Naive thymus-derived CD4-positive, alpha-beta T cell (primary cell): ENCODE measurements at places on chromosomes 6 and 20. TPM values are rescaled to one million over a fixed set of nuclear protein-coding genes. Genes with fewer than 3 reads are reported as not detected.
A peak's percentile ranks its signal among the peaks of the same experiment; 100 is the strongest.

- H3K27me3 ChIP-seq: no peaks in the 10 kb centered on the region
- DNase-seq: no peak
- no peak overlapping the region for H3K27ac ChIP-seq
- no peaks in the 10 kb centered on the region for H3K4me1 ChIP-seq
These were observed 237.3 kb upstream of the CNR1 start for GRCh38 chr6:88403486-88403885.

GRCh38 chr6:125310994-125311649 is 9.4 kb upstream of the HDDC2 start:
- H3K4me3 ChIP-seq: no peak overlapping the region
- no peak overlapping the region for H3K27ac ChIP-seq
- H3K27me3 ChIP-seq: no peaks in the 10 kb centered on the region
- H3K36me3 ChIP-seq: no peaks in the 10 kb centered on the region
- DNase-seq: peak; percentile 49

GRCh38 chr6:105220186-105220585 is 40.4 kb upstream of the POPDC3 start:
- no peaks in the 10 kb centered on the region for H3K36me3 ChIP-seq
- no peak for DNase-seq
- no peaks in the 10 kb centered on the region for H3K4me1 ChIP-seq
- H3K27me3 ChIP-seq: no peaks in the 10 kb centered on the region
- no peak overlapping the region for H3K4me3 ChIP-seq

DNA sequence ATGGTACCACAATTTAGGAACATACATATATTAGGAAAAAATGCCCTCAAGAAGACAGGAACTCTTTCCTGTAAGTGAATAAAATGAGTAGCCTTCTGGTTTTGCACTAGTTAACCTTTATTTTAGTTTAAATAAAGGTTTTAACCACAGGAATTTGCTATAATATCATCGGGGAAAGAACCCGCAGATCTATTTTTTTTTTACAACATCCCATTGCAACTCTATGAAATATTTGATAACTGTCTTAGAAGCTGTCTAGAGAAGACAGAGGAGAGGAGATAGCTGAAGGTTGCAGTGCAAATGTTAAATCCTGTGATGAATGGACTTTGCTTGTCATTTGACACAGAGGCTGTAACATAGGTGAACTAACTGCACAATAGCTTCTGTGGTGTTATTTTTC is 69.5 kb downstream of the TINAG start:
- no peak for DNase-seq
- H3K27ac ChIP-seq: no peak overlapping the region
- no peak overlapping the region for H3K4me3 ChIP-seq

DNA sequence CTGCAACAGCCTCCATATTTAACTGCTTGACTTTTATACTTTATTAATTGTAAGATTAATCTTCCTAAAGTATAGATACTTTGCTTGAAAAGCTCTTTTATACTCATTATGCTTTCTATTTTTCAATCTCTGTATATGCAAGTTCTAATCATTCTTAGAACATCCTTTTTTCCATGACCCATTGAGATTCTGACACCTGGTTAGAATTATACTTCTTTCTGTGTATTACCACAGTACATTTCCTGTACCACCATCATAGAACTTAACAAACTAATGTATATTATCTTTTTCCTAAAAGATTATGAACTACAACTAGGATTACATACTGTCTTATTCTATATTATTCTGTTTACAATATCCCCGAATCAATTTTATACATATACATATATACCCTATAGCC is 13.5 kb downstream of the SERINC1 start:
- H3K27ac ChIP-seq: peak overlapping the region; percentile 25
- H3K36me3 ChIP-seq: peaks cover 17% of the 10 kb centered on the region
- no peak for DNase-seq
- H3K4me1 ChIP-seq: peaks cover 46% of the 10 kb centered on the region
- no peaks in the 10 kb centered on the region for H3K27me3 ChIP-seq

- H3K4me1 ChIP-seq: no peaks in the 10 kb centered on the region
- H3K4me3 ChIP-seq: no peak overlapping the region
These were observed 192.2 kb upstream of the MARCKS start for GRCh38 chr6:113664909-113665308.

DNA sequence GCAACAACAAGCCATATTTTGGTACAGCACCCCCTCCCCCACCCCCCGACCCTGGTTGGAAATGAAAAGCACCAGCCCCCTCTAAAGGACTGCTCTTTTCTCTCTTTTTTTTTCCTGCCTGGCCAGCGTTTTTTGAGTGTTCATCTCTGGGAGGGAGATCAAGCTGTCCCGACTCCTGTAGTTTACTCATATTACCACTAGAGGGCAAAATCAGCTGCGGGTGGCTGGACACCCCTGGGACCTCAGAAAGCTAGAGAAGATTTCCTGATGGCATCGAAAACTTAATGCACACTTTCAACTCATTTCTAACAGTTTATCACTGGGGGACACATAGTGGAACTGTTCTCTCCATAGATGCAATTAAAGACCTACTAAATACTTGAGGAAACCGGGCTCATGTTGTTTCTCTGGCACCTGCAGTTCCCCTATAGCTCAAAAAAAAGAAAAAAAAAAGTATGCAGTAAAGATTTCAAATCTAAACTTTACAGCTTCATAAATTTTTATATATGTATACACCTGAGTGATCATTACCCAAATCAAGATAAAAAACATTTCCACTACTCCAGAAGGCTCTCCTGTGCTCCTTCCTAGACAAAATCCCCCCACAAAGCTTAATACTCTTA is 24.4 kb downstream of the CNBD2 start:
- no peak overlapping the region for H3K4me3 ChIP-seq
- no peaks in the 10 kb centered on the region for H3K4me1 ChIP-seq
- H3K27ac ChIP-seq: no peak overlapping the region
- no peaks in the 10 kb centered on the region for H3K36me3 ChIP-seq
- peak; percentile 64 for DNase-seq

- H3K4me1 ChIP-seq: no peaks in the 10 kb centered on the region
- no peak overlapping the region for H3K4me3 ChIP-seq
- H3K36me3 ChIP-seq: no peaks in the 10 kb centered on the region
- DNase-seq: no peak
- no peak overlapping the region for H3K27ac ChIP-seq
- H3K27me3 ChIP-seq: no peaks in the 10 kb centered on the region
These were observed 49.0 kb downstream of the STK35 start for GRCh38 chr20:2150660-2151059.

DNA sequence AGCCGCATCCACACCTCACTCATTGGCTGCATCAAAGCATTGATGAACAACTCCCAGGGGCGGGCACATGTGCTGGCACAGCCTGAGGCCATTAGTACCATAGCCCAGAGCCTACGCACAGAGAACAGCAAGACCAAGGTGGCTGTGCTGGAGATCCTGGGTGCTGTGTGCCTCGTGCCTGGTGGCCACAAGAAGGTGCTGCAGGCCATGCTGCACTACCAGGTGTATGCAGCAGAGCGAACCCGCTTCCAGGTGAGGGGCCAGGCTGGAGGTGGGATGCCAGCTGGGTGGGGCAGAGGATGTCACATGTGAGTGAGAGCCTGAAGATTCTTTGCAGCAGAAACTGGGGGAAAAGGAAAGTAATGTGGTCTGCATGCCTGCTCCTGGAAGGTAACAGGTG is 66.7 kb downstream of the MOCS1 start:
- H3K4me1 ChIP-seq: no peaks in the 10 kb centered on the region
- DNase-seq: no peak
- H3K36me3 ChIP-seq: no peaks in the 10 kb centered on the region
- H3K4me3 ChIP-seq: no peak overlapping the region
- H3K27ac ChIP-seq: no peak overlapping the region
- no peaks in the 10 kb centered on the region for H3K27me3 ChIP-seq

DNA sequence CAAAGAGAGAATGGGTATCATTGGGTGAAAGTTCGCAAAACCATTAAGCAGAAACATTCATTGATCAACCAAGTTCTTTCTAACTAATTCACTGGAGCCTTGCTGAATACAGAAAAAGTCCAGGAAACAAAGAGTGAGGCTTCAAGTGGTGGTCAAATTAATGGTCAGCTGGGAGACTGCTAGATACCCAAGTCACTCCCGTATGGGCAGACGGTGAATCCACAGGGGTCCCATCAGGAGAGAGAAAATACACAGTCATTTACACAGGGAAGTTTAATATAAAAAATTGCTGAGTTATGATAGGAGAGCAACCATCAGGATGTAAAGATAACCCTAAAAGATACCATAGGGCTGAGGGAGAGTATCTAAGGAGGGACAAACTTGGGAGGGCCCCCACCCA is 198.7 kb upstream of the DTNBP1 start:
- H3K4me1 ChIP-seq: no peaks in the 10 kb centered on the region
- H3K36me3 ChIP-seq: no peaks in the 10 kb centered on the region
- no peak overlapping the region for H3K4me3 ChIP-seq
- DNase-seq: no peak

DNA sequence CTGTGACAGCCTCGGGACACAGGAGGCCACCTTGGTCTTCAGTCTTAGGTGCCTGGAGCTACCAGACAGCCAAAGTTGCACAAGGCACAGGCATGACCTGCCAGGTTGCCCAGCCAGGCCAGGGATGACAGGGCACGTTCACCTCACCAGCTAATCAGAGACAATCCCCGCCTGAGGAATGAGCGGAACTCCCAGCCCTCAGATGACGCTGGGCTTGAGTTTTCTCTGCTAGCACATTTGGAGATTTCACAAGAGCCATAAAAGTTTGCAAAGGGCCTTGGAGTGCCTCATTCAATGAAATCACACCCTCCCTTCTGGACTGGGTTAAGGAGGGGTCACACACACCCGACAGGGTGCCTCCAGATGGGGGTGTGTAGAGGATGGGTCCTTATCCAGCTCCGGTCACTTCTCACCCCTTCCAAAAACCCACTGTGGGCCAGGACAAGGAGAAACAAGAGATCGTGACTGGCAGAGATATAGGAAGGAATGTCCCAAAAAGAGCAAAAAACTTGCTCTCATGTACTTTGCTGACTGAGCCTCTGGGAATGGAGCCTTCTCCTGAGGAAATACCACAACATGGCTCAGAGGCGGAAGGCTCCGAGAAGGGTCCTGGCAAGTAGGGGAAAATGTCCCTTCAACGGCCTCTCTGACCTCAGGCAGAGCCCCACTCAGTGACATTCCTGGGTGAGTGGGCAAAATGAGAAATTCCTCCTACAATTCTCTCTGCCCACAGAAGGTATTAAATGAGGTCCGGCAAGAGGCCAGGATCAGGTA is 121.6 kb downstream of the ISM1 start:
- H3K4me1 ChIP-seq: no peaks in the 10 kb centered on the region
- H3K4me3 ChIP-seq: no peak overlapping the region
- DNase-seq: no peak
- H3K27me3 ChIP-seq: no peaks in the 10 kb centered on the region

- DNase-seq: no peak
- H3K4me3 ChIP-seq: no peak overlapping the region
- H3K27ac ChIP-seq: no peak overlapping the region
- H3K36me3 ChIP-seq: peaks cover 23% of the 10 kb centered on the region
- no peaks in the 10 kb centered on the region for H3K4me1 ChIP-seq
These were observed 12.5 kb downstream of the COL10A1 start for GRCh38 chr6:116113386-116113785.

GRCh38 chr20:39155971-39156370 is 193.8 kb downstream of the DHX35 start:
- no peak for DNase-seq
- no peaks in the 10 kb centered on the region for H3K27me3 ChIP-seq
- H3K36me3 ChIP-seq: no peaks in the 10 kb centered on the region
- no peaks in the 10 kb centered on the region for H3K4me1 ChIP-seq
- no peak overlapping the region for H3K4me3 ChIP-seq
- no peak overlapping the region for H3K27ac ChIP-seq

DNA sequence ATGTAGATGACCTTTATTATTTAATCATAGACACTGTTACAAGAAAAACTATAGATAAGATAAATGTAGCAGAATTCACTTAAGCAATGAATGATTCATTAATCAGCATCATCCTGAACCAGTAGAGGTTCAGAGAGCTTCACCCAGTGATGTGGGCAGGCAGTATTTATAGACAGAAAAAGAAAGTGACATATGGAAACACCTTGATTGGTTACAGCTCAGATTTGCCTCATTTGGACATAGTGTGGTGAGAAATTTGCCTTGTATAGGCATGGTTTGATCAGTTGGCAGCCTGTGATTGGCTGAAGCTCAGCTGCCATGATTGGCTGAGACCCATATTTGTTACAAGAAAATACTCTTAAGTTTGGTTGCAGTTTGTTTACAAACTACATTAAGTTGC is 4.6 kb downstream of the C6orf58 start:
- no peaks in the 10 kb centered on the region for H3K4me1 ChIP-seq
- no peaks in the 10 kb centered on the region for H3K27me3 ChIP-seq
- no peak overlapping the region for H3K4me3 ChIP-seq
- no peak for DNase-seq

DNA sequence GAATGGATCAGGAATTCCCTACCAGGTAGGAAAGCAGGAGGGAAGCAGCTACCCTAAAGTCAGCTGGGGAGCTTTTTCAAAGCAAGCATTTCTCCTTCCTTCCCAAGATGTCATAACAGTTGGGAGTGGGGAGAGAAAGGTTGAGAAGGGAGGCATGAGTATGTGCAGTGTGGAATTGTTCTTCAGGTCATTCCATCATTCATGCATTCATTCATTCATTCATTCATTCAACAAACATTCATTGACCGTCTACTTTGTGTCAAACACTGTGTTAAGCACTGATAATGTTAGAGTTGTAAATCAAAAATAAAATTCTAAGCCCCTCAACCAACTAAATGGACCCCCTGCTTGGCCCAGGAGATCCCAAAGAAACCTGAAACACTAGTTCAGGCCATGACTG is 49.2 kb upstream of the FAM184A start:
- no peak for DNase-seq
- H3K27me3 ChIP-seq: no peaks in the 10 kb centered on the region
- no peaks in the 10 kb centered on the region for H3K36me3 ChIP-seq
- no peaks in the 10 kb centered on the region for H3K4me1 ChIP-seq
- H3K27ac ChIP-seq: no peak overlapping the region

GRCh38 chr6:99745651-99746050 is 139.0 kb downstream of the PRDM13 start:
- no peaks in the 10 kb centered on the region for H3K27me3 ChIP-seq
- no peak for DNase-seq
- H3K27ac ChIP-seq: no peak overlapping the region
- no peak overlapping the region for H3K4me3 ChIP-seq
- no peaks in the 10 kb centered on the region for H3K36me3 ChIP-seq

The FAM162B gene
- total RNA-seq: not detected

The CHMP4B gene
- total RNA-seq: 54.1 TPM

The CST11 gene
- total RNA-seq: not detected

The KCNK17 gene
- total RNA-seq: 0.72 TPM

The CLPSL1 gene
- not detected for total RNA-seq

The SIRPD gene
- 0.35 TPM for total RNA-seq

The FAM209B gene
- 1.3 and 1.9 TPM in 2 replicates for total RNA-seq

The PTPRT gene
- total RNA-seq: not detected

The FKBP1C gene
- not detected for total RNA-seq

The ZNF831 gene
- total RNA-seq: 36.5 TPM
